Gastroesophageal sphincter (tissue), 4 donors: ENCODE measurements at places on chromosomes 4 and X. TPM values are rescaled to one million over a fixed set of nuclear protein-coding genes. Genes with fewer than 3 reads are reported as not detected.

DNA sequence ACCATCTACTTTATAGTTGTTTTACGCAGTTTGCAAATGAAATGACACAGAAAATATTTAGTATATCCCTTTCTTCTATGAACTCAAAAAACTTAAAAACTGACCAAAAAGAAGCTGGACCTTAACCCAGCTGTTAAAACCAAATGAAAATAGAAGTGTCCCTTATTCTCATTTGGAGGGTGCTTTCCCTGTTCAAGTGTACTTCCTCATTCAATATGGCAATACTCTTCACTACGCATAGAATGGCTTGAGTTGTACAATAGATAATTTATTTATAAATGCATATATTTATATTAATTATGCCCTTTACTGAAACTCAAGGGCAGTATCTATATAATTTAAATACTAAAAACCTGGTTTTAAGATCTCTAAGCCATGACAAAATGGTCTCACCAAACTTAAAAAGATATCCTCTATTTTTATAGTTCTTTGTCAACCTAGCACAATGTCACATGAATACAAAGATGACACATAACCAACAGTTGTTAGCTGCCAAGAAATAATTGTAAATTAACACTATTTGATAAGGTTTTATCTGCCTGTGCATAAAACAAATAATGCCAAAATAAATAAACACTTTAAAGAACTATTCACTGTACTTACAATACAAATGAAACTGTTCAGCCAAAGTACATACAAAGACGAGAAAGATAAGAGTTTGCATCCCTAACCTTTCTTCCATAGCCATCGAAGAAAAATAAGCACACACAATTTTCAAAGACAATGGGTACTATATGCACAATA is 25.2 kb downstream of the YTHDC1 start:
- no peak for ATAC-seq

DNA sequence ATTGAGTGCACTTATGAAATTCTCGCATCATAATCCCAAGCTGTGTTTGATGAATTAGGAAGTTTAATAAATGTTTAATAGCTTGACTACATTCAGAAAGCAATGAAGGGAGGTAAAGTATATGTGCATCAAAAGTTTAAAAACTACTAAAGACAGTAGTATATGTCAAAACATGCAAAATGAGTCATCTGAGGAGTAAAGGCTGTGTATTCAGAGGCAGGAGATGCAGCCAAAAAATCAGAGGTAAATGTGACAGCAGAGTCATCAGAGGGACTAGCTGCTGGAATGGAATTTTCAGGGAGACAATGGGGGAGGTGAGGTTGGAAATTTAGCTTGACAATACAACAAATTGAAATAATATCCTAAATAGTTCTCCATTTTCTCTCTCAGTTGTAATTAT is 127.0 kb upstream of the FUNDC1 start:
- no peak for ATAC-seq

DNA sequence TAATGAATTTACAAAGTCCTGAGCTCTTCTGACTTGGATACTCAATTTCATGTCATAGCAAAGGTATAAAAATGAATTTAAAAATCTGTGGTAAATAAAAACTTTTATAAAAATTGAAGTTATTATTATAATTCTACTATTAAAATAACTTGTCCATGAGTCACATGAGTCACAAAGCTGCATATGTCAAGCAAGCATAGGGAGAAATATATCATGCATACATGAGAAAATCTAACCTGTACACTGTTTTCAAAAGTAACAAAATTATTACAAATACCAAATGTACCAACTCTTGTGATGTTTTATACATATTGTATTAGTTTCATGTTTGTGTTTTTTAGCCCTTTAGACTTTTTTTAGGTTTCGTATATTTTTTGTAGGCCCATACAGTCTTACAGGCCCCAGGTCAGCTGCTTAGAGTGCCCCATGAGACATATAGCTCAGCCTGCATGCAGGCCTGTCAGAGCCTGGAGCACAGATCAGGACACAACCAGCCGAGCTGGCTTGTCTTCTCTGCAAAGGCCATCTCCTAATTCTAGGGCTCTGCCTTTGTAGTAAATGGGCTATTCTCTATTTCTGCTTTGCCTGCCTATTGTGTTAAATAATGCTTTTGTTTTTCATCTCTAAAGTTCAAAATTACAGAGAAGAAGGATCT is 818.7 kb upstream of the TENM3 start:
- ATAC-seq: no peak

DNA sequence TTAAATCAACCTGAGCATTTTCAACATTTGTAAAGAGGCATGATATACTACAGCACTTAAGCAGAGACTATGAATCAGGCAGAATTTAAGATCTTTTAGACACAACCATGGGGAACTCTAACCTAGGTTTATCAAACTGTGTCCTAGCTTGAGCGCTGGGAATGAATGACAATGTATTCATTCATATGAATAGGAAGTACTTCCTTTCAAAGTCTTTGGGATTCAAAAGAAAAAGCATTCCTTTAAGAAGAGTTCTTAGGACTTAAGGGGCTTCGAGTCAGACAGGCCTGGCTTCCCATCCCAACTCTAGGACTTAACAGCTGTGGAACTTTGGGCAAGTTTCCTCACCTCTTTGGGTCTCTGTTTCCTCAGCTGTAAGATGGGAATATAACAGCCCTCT is 104.6 kb downstream of the ANAPC4 start:
- no peak for ATAC-seq

DNA sequence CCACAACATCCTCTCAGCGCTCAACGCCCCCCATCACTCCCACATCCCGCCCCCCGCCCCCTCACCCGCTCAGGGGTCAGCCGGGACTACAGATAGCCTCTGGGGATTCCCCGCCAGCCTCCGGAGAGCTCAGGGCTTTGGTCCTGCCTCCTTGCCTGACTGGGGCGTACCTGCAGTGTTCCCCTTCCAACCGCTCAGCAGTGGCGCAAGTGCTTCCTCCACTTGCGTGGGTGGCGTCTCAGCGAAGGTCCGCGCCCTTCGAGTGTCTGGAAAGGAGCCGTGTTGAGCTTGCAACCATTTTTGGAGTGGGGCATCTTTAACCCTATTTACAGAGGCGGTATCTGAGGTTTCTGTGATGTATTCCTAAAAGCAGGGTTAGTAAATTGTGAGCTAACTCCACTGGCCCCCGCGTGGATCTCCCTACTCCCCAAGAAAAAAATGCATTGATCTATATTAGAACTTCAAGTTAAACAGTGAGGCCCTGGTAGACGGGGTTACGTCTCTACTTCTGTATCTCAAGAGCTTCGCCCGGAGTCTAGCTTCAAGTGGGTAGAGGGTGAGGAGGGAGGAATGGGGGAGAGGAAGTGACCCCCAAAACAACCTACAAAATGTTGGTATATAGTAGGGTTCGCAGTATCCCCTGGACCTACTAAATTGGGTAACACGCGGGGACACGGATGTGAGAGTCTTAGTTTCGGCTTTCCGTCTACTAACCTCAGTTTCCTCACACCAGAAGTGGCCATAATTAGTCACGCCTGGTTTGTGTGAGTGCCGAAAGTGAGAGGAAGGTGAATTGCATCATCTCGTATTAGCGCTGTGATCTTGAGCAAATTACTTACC is 16.1 kb downstream of the NKX3-2 start:
- ATAC-seq: no peak

- no peak for ATAC-seq
These were observed 441.0 kb downstream of the GPM6A start for GRCh38 chr4:175371091-175371490.

GRCh38 chr4:122826079-122826527 is 528 bp upstream of the FGF2 start:
- no peak for ATAC-seq

DNA sequence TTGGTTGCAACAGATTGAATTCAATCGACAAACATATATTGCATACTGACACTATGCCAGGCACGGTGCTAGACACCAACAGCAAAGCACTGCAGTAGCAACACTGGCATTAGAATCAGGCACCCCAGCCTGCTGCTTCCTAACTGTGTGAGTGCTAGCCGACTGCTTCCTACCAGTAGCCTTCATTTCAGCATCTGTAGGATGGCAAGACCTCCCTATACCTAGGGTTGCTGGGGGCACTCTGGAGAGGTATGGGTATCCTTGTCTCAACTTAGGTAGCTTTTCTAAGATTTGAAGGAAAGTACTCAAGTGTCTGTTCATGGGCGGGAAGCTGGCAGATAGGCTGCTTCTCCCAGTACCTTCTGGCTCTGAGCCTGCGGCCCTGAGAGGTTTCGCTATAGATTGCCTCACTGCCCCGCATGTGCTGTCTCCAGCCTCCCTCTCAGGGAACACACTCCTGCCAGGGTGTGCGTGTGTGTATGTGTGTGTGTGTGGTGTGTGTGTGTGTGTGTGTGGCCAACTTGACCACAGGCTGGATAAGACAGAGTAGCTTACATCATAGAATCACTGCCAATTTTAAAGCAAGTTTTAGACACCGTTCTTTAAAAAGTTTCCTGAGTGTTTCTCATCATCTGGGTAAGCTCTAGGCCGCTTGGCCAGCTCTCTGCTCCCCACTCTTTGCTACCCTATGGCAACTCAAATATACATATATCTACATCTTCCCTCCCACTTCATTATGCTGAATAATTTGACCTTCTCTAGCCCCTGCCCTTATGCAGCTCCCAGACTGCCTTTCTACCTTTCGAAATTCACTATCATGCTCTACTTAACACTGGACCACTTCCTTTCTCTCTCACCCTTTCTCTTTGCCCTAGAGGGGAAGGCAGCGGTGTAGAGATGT is 97.0 kb upstream of the PJA1 start:
- ATAC-seq: peak; percentile 51

Gene POU4F2
- not detected for total RNA-seq

Gene TGIF2LX
- not detected for total RNA-seq
